ENCODE measurements at places on chromosomes 1 and 21.

DNA sequence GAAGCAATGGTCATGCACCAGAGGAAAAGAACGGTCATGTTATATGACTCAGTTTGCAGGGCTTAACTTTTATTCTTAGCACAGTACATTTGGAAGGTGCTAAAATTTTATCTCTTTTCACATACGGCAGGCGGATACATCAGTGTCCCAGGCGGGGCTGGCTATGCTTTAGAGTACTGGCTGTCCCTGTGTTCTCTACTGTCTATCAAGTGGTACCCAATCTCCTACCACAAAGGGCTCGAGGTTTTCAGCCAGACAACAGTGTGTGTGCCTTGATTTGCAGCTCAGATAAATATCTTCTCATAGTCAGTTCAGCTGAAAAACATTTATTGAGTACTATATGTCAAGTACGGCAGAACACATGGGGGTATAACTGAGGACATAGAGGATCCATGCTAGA is 65.3 kb downstream of the URB2 start:
- no peak for DNase-seq

DNA sequence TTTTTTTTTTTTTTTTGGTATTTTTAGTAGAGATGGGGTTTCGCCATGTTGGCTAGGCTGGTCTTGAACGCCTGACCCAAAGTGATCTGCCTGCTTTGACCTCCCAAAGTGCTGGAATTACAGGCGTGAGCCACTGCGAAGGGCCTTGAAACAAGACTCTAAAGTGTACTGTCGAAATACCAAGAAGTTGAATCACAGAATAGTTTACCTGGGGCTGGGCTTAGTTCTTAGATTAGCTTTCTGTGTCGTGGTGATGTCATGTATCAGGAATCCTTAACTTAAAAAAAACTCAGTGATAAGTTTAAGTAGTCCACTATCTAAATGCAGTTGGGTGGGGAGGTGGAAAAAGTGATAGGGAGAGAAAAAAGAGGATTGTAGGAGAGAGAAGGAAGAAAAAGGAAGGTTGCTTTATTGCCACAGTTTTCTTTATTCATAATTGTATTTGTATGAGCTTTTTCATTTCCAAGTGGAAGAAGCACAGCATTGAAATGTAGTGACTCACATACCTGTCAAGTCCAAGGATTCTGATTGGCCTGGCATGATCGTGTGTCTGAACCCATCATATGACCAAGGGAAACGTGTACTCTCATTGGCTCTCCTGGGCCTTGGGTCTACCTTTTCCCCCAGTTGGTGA is 13.4 kb downstream of the ITSN1 start:
- no peak for DNase-seq

DNA sequence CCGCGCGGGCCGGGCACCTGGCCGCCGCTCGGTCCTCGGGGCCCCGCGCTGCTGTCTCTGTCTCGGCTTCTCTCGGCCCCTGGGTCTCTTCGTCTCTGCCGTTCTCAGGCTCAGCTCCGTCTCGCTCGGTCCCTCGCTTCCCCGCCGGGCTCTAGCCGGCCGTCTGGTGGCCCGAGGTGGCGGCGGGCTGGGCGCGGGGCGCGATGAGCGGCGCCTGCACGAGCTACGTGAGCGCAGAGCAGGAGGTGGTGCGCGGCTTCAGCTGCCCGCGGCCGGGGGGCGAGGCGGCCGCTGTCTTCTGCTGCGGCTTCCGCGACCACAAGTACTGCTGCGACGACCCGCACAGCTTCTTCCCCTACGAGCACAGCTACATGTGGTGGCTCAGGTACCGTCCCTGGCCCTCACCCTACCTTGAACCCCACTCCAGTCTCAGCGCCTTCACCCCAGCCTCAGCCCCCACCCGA is 355 bp downstream of the SHISAL2A start:
- peak; percentile 54 for DNase-seq

DNA sequence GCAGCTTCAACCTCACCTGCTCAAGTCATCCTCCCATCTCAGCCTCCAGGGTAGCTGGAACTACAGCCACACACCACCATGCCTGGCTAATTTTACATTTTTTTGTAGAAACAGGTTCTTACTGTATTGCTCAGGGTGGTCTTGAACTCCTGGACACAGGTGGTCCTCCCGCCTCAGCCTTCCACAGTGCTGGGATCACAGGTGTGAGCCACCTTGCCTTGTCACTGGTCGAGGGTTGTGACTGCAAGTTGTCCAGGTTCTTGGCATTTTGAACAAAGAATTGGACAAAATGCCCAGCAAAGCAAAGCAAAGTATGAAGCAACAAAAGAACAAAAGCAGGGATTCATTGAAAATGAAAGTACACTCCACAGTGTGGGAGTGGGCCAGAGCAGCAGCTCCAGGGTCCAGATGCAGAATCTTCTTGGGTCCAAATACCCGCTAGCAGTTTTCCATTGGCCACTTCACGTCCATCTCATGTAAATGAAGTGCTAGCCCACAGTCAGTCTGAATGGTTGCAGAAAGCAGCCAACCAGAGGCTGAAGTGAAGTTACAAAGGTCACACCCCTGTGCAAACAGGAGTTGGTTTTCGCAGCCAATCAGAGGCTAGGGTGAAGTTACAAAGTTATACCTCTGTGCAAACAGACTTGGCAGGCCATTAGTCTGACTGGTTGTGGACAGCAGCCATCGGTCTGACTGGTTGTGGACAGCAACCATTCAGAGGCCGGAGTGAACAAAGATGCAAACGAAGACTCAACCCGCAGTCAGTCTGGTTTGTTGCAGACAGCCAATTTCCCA is 109.5 kb upstream of the KIF26B start:
- peak; percentile 25 for DNase-seq

DNA sequence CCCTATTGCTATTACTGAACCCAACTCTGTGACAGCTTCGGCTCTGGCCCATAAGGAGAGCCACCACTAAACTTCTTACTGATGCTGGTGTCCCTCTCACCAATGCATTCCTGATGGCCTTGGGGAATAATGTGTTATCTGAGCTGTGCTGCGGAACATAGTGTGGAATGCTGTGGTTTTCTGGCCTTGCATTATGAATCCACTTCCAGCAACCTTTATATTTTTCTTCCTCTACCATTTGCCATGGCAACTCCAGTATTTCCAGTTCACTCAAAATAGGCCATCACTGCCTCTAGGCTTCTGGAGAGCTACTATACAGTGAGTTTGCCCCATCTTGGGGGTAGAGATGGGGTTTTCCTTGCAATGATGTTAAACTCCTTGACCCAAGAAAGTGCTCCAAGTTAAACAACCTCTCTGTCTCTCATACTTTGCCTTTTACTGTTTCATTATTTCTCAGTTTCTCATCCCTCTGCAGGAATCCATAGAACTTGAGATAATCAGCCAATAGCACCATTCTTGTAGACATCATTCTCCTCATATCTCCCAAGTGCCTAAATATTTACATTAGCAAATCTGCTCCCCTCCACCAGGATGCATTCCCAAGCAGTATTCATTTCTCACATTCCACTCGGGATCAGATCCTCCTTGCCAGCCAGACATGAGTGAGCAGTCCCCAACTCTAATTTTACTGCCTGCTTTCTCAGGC is 11.1 kb upstream of the RAVER2 start:
- no peak for DNase-seq

GRCh38 chr1:212487774-212488435 is 55.2 kb downstream of the NENF start:
- no peak for DNase-seq

DNA sequence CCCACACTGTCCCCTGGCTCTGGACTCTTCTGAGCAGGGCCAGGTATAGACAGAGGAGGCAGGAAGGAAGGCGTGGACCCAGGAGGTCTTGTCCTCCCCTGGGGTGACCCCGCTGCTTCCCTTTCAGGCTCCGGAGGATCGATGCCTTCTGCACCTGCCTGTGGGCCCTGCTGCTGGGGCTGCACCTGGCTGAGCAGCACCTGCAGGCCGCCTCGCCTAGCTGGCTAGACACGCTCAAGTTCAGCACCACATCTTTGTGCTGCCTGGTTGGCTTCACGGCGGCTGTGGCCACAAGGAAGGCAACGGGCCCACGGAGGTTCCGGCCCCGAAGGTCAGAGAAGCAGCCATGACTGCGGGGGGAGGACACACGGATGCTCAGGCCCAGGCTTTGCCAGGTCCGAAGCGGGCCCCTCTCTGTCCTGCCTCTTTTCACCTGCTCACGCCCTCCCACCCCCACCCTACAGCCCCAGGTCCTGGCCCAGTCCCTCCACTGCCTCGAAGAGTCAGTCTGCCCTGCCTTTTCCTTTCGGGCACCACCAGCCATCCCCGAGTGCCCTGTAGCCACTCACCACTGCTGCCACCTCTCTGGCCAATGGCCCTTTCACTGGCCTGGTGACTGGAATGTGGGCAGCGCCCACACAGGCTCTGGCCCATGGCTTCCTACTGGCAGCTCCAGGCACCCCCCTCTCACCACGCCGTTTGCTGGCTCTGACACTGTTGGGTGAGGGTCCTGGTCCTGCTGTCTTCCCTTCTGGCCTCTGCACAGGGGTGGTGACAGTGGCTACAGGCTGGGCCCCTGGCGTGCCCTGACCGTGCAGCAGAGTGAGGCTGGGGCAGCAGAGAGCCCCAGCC is 13.5 kb downstream of the TMEM201 start:
- DNase-seq, result no peak
